Aorta (tissue), 5 donors: ENCODE measurements at places on chromosomes 1 and 21.

DNA sequence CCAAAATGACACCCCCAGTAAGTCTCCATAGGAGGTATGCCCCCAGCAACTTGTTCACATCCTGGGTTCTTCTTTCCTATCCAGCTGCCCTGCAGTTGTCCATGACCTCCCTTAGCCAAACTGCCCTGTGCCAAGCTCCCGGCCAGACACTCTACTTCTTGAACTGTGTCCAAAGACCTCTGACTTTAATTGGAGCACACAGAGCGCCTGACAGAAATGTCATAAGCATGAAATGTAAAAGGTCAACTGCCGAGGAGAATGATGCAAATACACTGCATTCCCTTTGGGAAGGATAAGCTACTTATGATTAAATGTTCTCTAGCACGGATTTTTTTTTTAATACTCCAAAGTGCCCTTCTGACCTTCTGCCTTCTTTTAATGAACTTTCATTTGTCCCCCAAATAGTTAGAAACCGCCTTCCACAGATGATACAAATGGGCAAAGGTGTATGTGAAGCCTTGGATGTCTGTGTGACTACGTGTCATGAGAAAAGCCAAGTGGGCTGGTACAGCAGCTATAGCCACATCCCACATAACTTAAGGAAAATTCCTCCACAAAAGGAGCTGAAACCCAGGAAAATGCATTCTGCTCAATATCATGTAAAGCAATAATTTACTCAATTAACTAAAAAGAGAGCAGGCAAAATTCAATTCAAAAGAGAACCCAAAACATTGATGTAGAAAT lies 26.8 kb downstream of the PALMD start:
- no peak for DNase-seq

DNA sequence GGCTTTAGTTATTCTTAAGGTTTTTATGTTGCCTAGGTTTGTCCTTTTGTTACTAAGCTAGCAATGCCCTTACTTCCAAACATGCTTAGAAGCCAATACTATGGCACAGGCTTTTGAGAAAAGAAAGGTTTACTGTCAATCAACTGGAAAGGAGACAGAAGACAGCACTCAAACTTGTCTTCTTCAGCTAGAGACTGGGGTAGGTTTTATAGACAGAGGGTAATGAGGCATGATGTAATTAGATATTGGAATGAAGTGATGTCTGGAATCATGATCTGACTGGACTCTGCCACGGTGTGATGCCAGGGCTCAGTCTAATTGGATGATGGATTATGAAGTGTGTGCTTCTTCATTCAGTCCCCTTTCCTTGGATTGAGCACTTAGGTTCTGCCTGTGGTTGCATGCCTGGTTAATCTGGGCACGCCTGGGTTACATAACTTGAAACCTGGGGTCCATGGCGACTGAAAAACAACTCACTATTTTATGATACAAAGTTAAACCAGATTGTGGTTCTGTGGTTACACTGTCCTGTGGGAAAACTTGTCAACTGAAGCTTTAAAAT lies 625.8 kb downstream of the BRINP3 start:
- no peak for DNase-seq

DNA sequence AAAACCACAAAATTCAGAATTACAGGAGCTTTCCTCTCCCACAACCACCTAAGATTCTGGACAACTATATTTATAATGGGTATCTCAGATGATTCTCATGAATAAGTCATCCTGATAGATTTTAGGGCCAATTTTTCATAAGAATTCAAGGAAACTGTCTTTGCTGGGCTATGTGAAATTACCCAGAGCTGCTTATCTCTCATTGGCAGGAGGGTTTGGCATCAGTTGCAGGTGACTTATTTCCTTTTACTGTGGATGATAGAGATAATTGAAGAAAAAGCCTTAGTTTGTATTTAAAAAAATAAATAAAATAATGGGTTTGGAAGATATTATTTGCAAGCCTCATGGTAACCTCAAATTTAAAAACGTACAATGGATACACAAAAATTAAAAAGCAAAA lies 38.2 kb upstream of the WDR26 start:
- no peak for DNase-seq

GRCh38 chr1:231134624-231135023 lies 27.2 kb upstream of the TRIM67 start:
- DNase-seq = no peak

GRCh38 chr1:225977937-225978748 lies 21.0 kb downstream of the SDE2 start:
- no peak for DNase-seq
